ENCODE measurements at places on chromosomes 5 and 9.

- no peak for DNase-seq
Measured at GRCh38 chr5:169554251-169554650, 29.3 kb upstream of the SPDL1 start.

DNA sequence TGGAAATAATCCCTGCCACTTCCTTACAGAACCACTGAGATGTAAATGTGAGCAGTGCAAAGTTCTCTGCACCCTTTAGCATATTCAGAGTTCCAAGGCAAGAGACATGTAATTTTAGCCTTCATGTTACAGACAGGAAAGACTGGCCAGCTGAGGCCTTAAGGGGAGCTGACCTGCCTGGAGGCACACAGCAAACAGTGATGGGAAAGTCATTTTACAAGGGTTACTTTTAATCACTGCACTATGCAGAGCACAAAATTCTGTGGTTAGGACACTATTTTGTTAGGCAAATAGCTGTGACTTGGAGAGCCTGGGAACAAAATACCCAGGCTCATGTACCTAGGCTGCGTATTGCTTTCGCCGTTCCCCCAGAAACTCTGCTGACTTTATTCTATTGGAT lies 30.2 kb upstream of the TNIP1 start:
- DNase-seq = no peak

- DNase-seq = no peak
Measured at GRCh38 chr5:5316334-5316733, 106.1 kb upstream of the ICE1 start.

DNA sequence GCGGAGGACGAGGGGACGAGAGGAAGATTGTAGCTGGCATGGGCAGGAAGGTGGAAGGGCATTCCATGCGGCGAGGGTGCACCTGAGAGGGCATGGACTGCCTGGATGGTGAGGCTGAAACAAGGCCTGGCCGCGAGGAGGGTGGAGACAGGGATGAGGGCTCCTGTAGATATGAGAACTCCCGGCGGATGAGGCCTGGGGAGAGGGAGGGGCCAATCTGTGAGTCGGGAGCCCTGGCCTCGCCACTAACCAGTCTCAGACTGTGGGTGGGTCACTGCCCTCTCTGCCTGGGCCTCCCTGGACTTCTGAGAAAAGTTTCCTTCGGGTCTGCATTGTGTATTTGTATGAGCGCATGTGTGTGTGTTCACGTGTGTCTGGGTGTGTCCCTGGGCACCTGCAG lies 55.4 kb downstream of the LMX1B start:
- DNase-seq = no peak

DNA sequence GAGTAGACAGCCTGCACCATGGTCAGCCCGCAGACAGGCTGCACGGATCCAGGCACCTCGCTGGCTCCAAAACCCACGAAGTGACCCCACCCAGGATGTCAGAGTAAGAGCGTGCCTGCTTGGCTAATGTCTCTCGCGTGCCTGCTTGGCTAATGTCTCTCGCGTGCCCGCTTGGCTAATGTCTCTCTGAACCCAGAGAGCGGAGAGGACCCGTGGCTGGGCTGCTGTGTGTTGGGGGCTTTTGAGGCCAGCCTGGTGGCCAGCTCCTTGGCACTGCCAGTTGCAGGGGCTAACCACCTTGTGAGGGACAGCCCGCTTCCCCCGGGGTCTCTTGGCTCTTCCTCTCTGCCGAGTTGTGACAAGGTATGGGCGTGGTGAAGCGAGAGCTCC lies 8.9 kb upstream of the RXRA start:
- DNase-seq = no peak

GRCh38 chr9:89407070-89407469 lies 88.8 kb downstream of the SECISBP2 start:
- DNase-seq = no peak

DNA sequence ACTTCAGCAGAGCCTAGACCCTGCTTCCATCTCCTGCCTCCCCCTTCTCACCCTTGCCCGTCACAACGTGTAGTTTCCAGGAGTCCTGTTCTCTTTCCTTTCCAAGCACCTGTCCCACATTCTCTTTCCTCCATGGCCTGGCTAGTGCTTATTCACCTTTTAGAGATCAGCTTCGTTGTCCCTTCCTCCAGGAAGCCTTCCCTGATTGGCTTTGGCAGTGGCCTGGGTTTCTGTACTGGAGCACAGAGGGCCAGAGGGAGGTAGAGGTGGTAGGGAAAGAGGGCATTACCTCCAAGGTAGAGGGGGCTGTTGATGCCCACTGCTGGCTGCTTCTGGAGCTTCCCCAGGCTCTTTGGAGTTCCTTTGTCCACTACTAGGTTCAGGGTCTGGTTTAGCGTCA lies 93.7 kb upstream of the PANK3 start:
- no peak for DNase-seq

GRCh38 chr9:93501406-93501805 lies 48.0 kb upstream of the FAM120AOS start:
- no peak for DNase-seq

- DNase-seq = no peak
Measured at GRCh38 chr9:112556497-112557442, 70.1 kb downstream of the KIAA1958 start.

GRCh38 chr9:110571801-110572483 lies 7.6 kb downstream of the SVEP1 start:
- DNase-seq = no peak

GRCh38 chr9:127051881-127052595 lies 70.4 kb downstream of the ANGPTL2 start:
- DNase-seq = peak; percentile 74

- no peak for DNase-seq
Measured at GRCh38 chr9:131043087-131043486, 34.1 kb downstream of the LAMC3 start.

DNA sequence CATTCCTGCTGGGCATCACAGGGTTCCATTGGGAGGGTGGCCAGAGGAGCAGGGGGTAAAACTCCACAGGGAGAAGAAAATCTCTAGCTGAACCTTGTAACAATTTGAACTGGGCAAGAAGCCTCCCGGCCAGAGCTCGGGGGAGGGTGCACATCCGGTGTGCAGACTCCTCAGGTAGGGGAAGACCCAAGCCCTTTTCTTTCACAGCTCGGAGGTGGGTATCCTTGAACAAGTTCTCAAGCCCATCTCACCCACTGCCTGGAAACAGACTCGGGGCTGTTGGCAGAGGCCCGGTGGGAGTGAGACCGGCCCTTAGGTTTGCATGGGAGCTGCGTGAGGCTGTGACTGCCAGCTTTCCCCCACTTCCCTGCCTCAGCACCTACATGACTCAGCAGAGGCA lies 111.5 kb upstream of the IL7R start:
- DNase-seq = no peak

DNA sequence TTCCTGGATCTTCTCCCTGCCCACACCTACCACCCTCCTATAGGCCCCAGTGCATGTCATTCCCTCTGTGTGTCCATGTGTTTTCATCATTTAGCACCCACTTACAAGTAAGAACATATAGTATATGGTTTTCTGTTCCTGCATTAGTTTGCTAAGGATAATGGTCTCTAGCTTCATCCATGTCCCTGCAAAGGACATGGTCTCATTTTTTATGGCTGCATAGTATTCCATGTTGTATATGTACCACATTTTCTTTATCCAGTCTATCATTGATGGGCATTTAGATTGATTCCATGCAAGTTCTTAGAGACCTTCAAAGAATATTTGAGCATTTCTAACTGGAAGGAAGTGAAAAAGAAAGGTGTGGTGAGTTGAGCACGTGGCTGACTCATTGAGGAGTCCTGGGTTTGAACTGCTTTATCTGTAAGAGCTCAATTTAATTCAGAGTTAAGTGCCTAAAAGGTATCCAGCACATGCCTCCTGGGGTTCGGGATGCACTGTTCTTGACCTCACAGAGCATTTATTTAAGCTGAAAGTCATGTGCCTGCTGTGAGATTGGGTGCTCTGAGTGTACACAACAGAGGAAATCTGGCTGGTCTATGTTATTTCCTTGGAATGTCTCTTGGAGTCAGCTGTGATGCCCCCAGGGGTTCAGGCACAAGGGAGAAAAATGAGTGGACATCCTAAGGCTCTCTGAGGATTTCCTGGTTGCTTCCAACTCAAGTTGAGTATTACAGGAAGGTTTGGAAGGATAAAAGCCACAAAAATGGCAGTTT lies 56.4 kb downstream of the SH3GL2 start:
- no peak for DNase-seq

DNA sequence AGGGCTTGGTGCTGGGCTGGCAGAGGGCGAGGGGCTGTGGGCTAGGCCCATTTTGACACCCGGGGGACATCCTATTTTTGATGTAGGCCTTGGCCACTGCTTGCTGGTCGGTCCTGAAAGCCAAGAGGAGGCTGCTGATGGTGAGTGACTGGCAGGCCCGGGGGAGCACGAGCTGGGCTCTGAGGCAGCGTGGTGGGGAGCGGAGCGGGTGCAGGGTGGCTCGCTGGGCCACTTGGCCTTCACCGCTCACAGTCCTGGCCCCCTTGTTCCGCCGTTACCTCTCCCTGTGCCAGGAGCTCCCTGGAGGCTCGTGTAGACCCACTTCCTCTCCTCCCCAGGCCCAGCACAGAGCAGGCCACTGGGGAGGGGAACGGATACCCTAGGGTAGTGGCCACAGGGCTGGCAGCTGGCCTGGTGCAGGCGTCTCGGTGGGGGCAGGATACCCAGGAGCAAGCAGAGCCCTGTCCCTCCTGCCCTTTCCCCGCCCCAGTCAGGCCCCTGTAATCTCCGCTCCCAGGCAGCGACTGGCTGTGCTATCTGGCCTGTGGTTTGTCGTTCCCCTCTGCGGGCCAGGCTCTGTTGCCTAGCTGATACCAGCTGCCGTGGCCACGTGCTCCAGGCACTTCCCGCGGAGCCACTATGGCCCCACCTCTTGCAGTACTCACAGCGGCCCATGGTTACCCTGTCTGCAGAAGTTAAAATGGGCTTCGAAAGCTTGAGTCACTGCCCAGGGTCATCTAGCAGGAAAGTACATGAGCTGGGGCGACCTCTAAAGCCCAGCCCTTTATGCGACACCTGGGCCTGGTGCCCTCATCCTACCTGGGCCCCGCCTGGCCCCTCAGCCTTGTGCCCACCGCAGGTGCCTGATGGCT lies 11.7 kb upstream of the DOLPP1 start:
- DNase-seq = no peak

GRCh38 chr5:164175083-164175482 lies 669.7 kb downstream of the MAT2B start:
- DNase-seq = no peak

GRCh38 chr9:15231788-15232635 lies 75.0 kb downstream of the TTC39B start:
- DNase-seq = no peak

DNA sequence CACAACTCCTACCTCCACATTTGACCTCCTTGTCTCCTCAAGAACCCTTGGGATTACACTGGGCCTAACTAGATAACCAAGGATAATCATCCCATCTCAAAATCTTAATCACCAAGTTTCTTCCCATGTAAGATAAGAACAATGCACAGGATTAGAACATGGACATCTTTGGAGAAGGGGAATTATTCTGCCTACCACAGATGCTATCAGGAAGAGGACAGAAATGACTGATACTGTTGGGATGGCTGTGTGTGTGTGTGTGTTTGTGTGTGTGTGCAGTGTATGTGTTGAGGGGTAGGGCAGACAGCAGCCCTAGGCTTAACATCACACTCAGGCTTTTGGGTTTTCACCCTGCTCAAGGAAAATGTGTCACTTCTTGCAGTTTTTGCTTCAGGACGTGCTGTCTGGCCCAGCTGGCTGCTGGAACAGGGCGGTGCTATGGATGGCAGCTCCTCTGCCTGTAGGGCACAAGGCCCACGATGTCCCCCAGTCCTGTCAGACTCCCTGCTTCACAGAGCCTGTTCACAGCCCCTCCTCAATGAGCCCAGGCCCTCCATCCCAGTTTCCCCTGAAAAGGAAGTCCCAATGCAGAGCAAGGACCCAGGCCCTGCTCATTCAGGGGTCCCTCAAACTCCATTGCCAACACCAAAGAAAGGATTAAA lies 7.7 kb downstream of the CA9 start:
- no peak for DNase-seq

- DNase-seq = no peak
Measured at GRCh38 chr5:78300464-78301045, 6.1 kb upstream of the AP3B1 start.

- DNase-seq = no peak
Measured at GRCh38 chr9:89497978-89498851, at the start of gene SEMA4D. TSS of gene SEMA4D (minus strand) at chr9:89498113. CDS start at chr9:89405456, 92,657 bp downstream.

- DNase-seq = no peak
Measured at GRCh38 chr5:4294878-4295277, 699.2 kb downstream of the IRX1 start.

DNA sequence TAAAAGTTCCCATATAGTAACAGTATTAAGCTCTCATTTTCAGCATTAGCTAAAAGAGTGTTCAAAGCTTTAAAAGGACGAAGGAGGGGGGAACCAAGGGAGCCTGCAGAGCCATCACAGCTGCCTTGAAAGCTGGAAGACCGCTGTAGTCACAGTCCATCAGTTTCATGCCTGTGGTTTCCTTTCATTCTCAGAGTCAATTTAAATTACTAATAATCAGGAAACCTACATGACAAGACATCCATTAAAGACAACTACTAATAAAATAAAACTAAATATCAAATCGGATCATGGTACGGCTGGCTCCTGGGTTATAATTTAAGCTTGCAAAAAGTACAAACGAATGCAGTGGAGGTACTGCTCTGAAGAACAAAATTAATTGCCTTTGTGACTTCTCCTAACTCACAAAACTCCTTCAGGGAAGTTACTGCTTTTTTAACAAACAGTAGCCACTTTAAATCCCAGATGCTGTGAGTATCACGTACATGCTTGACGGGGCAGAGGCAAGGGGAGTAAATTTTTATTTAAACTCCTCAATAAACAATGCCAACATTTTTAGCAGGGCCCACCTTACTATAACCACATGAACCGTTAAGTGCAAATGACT lies 213.5 kb downstream of the DENND1A start:
- no peak for DNase-seq

DNA sequence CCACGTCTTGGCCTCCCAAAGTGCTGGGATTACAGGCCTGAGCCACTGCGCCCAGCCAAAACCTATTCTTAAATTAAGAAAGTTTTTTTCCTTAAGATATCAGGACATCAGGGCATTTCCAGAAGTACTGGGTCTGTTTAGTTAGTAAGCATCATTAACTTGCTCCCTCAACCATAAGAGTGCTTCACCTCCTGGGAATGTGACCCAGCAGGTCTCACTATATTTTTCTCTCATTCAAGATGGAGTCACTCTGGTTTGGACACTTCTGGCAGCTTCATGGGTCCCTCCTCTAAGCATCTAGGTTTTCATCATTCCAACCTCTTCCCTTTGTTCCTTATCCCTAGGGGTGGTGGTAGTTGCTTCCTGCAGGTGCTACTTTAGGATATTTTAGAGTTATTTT lies 10.3 kb upstream of the BRD3OS start:
- DNase-seq = no peak

DNA sequence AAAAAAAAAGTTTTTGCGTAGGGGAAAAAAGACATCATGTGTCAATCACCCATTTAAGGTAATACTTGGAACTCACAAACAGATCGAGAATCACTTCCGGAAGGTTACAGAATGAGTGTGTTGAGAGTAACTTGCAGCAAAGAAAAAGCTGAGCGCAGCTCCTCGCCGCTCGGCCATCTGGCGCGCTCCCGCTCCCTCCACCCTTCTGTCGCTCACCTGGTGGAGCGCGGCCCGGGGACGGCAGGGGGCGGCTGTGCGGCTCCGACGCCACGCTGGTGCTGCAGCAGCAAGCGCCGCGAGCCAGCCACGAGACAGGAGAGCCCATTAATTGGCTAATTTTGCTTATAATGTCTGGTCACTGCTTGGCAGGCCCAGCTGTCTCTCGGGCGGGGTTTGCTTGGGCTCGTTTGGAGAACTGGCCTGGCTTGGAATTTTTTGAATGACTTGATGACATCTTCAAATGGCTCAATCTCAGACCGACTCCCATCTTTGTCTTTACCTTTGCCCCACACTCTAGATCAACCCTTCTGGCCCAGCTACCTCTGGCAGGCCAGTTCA lies 601.8 kb downstream of the CCDC171 start:
- peak; percentile 90 for DNase-seq

GRCh38 chr5:10691826-10692785 lies 68.9 kb downstream of the DAP start:
- DNase-seq = no peak
